ENCODE measurements at places on chromosomes 3 and 15.
A peak's percentile ranks its signal among the peaks of the same experiment; 100 is the strongest.

DNA sequence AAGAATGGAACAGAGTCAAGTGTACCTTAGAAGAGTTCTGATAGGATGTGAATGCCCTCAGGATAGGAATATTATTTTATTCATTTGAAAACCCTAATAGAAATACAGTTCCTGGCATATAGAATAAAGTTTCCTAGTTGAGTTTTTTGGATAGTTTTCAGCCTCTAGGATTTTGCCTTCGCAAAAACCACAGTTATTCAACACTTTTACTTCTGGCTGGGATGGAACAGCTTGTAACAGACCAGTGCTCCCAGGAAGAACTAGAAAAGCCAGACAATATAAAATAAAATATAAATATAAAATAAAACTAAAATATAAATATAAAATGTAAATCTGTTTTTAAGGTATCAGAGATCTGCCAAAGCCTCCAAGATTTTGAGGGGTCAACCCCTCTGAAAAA, 27.5 kb upstream of the RARB start:
- no peak for DNase-seq

DNA sequence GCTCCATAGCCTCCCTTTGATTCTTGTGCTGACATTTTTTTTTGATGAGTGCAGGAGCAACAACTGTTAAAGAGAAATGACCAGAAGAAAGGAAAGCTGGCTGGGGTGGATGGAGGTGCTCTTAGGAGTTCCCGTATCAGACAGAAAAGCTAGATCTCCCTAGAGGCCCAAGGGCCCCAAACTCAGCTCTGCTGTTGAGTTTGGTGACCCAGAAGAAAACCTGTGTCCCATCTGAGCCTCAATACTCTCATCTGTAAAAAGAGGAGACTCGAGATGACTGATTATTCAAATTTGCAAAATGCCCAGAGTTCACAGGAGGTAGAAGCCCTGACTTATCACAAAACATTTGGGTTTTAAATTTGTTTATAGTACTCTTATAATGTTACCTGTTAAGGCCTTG, 142.4 kb downstream of the TIGIT start:
- no peak for DNase-seq

DNA sequence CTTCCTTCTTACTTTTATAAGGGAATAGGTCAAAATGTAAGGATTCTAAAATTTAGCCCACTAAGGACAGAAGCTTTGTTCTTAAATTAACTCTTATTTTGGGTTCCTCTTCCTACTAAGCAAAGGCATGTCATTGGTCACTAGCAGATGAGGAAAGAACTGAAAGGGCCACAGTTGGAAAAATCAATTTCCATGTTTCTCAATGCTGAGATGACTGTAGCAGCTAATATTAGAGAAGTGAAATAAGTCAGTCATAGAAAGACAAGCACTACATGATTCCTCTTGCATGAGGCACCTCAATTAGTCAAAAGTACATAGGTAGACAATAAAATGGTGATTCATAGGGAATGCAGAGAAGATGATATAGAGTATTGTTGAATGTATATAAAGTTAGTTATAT, 353.7 kb downstream of the RSL24D1 start:
- no peak for DNase-seq

- no peak for DNase-seq
These were observed 885 bp downstream of the CDV3 start for GRCh38 chr3:133574260-133574881.

DNA sequence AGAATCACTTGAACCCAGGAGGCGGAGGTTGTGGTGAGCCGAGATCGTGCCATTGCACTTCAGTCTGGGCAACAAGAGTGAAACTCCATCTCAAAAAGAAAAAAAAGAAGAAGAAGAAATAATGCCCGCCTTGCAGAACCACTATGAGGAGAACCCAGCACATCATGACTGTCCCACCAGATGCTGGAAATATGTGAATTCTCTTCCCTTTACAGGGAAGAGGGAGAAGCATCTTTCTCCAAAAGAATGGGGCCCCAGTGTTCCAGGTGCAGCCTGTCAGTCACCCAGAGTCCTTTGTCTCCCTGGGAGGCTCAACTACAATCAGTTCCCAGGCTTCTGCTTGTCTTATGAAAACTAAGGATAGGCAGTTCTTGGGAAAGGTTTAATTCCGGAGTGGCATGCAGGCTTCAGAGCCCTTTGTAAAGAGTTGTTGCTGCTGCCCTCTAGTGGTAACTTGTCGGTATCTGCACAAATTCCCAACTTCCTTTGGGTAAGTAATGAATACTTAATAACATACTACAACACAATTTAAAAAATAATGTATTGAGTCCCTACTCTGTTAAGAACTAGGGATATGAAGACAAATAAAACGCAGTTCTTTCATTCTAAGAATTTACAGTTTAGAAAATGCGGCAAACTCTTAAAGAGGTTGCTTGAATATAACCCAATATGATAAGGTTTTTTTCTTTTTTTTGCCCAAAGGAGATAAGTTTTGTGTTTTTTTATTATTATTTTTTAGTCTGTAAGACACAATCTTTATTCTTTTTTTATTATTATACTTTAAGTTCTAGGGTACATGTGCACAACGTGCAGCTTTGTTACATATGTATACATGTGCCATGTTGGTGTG, 18.6 kb upstream of the TICRR start:
- DNase-seq: peak; percentile 29

DNA sequence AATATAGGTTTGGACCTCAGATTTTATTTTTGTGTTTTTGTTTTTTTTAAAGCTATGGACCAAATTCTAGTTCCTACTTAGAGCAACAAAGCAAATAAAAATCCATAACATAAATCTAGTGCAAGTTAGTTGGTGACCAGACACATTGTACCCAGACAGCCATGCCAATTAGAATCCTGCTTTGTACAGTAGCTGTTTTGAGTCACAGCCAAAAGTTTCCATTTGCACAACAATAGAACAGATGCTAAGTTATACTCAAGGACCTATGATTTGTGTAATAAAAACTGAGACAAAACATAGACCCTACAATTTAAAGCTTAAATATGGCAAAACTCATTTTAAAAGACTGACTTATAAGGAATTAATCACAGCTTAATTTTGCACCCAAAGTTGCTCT, 513.1 kb upstream of the CBLB start:
- no peak for DNase-seq

- no peak for DNase-seq
These were observed 53.6 kb downstream of the CLEC3B start for GRCh38 chr3:45079715-45080114.

- no peak for DNase-seq
These were observed 68.3 kb upstream of the TBC1D5 start for GRCh38 chr3:17810759-17811158.

- no peak for DNase-seq
These were observed 81.5 kb upstream of the NTRK3 start for GRCh38 chr15:88337993-88338392.

- no peak for DNase-seq
These were observed 52.7 kb upstream of the SPATA12 start for GRCh38 chr3:57007521-57008460.

DNA sequence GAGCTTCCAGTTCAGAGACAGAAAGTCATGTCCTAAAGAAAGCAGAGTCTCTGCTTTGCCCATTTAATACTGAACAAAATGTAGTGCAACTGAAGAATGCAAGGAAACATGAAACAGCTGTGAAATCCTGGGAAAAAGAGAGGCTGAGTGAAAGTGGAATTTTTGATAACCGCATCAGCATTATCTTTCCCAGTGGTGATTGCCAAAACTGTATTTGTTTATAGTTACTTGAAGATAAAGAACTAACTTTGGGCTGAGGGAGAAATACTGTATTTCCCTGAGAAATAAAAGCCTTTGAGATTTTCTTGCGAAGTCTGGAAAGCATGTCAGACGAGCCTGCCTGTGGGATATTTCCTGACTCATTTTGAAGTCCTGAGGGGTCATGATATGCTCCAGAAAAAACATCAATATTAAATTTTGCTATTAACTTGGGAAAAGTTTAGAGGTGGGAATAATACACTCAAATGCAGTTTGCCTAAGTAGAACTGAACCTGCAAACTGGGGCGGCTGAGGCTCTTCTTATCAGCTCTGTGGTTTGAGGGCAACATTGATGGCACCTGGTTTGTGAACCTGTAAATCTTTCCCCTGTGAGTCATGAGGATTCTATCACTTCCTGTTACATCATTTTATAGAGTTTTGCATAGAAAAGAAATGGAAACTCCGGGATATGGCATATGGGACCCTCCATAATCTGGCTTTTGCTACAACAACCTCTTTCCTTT, 855.3 kb downstream of the MCTP2 start:
- no peak for DNase-seq

- DNase-seq: no peak
These were observed 166.4 kb upstream of the EOMES start for GRCh38 chr3:27888562-27888961.

DNA sequence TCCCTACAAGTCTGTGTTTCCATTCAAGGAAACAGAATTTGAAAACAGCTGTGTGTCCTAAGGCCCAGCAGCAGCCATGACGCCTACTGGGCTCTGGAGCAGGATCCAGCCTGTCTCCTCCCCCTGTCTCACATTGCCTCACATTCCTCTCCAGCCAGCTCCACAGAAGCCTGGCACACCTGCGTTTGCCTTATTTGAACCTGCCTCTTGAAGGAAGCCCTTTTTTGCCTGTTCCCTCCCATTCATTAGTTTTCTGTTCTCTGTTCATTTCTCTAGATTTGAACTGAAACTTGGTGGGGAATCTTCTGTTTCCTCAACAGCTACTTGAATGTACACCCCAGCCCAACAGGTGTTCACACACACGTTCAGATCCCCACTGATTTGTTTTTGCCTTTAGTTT, 890.5 kb downstream of the TUSC7 start:
- DNase-seq: no peak

DNA sequence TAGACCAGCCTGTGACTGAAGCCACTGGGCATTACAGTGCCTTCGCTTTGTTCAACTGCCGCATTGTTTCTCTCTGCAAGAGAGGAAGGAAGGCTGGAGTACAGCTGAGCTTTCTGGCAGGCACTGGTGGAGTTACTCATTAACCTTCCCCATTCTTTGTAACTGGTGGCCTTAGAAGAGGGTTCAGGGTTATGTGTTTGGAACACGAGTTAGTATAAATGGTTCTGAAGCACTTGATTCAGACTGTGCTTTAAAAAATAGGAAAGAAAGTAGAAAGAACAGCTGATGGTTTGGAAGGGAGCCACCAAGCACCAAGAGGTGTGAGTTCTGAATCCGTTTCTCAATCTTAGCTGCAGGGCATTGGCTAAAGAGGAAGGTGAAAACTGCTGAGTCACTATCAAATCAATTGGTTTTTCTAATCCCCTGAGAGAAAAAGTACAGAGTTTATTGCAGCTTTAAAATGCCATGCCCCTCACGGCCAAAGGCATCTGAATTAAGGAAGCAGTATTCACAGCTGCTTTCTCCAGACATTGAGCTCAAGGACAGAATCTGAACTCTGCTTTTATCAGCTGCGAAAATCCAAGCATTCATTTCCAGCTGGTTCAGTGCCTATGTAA, 3.6 kb downstream of the HGD start:
- peak; percentile 40 for DNase-seq
